ENCODE measurements at places on chromosomes 1 and 21.

DNA sequence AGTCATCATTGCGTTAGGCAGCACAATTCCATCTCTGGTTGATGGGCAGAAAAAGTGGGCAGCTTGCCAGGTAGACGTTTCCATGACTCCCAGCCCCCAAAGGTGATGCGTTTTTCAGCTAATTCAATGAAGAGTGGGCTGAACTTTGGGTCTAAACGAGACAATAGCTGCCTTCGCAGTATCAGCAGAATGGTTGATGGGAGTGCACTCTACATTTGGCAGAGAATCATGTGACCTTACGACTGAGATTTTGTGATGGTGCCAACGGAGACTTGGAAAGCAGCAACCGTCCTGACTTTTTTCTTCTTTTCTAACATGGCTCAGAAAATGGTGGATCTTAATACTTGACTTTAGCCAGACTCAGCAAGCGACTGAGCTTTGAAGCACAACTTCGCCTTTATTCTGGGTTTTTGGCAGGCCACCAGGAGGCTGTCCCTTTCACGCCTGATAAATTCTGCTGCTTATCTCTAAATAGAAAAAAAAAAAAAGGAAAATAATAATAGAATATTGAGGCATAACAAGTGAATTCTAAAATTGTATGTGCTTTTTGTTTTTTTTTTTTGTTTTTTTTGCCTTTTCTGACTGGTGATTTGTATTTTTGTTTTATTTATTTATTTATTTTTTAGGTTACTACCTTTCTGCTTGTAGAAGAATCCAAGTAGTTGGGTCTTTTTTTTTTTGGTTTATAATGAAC is 804.8 kb downstream of the USP25 start:
- DNase-seq = peak; percentile 87

- DNase-seq = no peak
Observed at GRCh38 chr1:18289597-18289996, 182.0 kb downstream of the IGSF21 start.

GRCh38 chr1:51268634-51269033 is 32.6 kb downstream of the RNF11 start:
- no peak for DNase-seq

DNA sequence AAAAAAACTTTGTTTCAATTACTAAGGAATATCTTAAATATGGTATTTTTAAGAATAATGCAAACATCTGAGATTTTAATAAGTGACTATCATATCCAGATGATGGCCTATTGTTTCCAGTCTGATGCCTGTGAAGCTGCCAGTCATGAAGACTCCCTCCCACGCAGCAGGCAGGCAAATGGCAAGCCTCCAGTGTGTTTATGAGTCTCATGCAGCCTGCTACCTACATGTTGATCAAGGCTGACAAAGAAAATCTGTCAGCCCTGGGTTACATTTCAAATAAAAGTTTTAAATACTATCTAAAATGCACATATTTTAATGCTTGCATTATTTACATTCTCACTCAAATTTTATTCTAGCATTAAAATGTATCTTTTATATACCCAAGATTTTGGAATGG is 137.6 kb upstream of the RNPC3 start:
- no peak for DNase-seq

DNA sequence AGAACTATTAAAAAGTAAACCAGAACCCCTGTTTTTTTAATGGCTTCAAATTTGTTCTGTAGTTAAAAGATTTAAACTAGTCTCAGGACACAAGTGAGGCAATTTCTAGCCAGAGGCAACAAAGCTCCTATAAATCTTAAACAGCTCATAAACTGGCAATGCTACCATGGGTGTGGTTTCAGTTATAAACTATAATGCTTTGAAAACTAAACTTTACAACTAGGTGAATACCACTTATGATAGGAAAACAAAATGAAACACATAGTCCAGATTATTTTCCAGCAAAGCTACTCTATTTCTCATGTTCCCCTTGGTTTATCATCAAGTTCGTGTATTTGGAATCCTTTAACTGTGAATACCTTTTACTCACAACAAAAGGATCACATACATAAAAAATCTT is 282.5 kb downstream of the VAV3 start:
- no peak for DNase-seq

GRCh38 chr1:210342986-210343780 is 14.5 kb downstream of the HHAT start:
- no peak for DNase-seq

DNA sequence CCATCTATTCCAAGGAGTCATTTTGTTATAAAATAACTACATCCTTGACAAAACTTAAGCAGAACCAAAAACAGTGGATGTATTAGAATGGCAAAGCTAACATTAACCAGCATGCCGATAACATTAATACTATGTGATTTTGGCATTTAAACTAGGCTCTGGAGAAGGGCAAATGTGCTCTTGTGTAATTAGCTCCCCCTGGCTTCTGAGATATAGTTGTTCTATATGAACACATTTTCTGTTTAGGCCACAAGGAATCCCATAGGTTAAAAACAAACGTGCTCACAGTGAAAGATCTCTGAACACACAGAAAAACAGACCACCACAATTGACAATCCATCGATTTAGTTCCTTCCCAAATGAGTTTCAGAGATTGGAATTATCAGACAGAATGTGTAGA is 57.4 kb upstream of the TARS2 start:
- DNase-seq = no peak

- DNase-seq = no peak
Observed at GRCh38 chr1:244165021-244165420, 113.9 kb downstream of the ZBTB18 start.

DNA sequence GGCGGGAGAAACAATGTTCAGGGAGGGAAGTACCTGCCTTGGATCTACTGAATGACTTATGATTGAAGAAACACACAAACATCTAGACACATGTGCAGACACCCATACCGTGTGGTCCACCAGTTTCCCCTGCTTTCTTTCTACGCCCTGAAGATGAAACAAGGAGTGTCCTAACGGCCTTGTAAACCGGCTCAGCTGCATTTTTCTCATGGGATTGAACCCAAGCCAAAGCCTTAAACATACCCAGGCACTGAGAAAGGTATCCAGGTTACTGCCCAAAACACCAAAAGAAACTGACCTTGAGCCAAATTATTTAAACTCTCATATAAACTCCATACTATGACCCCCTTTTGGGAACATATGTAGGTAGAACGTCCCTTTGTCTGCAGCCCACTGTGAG is 630.0 kb upstream of the RGS18 start:
- no peak for DNase-seq

- no peak for DNase-seq
Observed at GRCh38 chr1:192311281-192311680, 5.5 kb upstream of the RGS21 start.

DNA sequence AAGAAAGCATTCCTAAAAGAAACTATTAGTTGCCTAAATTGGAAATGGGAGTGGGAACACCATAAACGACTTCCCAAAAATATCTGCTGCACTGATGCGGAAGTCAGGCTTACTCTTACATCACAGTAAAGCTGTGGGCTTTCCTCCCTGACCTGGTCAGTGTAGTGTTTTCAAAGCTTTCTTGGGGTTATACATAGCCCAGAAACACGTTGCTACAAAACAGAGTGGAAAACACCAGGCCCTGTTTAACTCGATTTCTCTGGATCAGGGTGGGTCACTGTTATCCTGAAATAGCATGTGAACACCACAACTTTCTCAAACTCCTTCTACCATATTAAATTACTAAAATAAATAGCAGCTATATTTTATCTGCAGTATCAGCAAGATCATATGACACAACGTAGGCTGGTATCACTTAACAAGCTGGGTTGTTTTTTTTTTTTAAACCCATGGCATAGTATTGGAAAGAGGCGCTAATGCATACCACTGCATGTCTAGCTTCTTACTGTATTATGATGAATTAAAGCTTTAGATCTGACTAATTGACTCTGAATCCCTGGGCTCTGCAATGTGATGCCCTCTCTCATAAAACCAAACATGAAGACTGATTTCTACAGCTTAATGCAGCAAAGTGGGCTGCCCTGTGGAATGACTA is 184.6 kb downstream of the TGFB2 start:
- DNase-seq = no peak

- DNase-seq = no peak
Observed at GRCh38 chr1:91776068-91776794, 109.7 kb downstream of the TGFBR3 start.
